Naive thymus-derived CD8-positive, alpha-beta T cell (primary cell): ENCODE measurements at places on chromosomes 13 and 19.

DNA sequence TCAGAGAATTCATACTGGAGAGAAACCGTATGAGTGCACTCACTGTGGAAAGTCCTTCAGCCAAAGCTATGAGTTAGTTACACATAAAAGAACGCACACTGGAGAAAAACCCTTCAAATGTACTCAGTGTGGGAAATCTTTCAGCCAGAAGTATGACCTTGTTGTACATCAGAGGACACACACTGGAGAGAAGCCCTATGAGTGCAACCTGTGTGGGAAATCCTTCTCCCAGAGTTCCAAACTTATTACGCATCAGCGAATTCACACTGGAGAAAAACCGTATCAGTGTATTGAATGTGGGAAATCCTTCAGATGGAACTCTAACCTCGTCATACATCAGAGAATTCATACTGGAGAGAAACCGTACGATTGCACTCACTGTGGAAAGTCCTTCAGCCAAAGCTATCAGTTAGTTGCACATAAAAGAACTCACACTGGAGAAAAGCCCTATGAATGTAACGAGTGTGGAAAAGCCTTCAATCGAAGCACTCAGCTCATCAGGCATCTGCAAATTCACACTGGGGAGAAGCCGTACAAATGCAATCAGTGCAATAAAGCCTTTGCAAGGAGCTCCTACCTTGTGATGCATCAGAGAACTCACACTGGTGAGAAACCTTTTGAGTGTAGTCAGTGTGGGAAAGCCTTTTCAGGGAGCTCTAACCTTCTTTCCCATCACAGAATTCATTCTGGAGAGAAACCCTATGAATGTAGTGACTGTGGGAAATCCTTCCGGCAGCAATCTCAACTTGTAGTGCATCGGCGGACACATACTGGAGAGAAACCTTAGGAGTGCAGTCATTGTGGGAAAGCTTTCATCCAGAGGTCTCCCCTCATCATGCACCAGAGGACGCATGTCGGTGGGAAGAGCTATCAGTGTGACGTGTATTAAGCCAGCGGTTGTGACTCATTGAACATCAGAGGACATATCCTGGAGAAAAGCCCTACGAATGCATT is 16.5 kb upstream of the ZNF8 start:
- no peak for DNase-seq

DNA sequence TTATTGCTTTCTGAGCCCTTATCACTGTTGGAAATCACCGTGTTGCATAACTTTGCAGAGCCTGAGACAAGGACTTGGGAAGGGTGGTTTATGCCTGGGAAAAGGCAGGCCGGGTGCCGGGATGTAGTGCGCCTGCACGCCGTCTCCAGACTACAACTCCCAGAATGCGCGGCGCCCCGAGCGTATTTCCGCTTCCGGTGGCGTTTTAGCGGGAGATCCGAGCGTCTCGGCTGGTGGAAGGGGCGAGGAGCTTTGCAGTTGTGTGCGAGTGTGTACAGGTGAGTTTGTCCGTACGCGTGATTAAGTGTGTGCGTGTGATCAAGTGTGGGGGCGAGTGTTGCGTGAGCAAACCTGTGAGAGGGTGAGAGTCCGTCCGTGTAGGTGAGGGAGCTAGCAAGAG is 75.4 kb downstream of the PEG3 start:
- peak; percentile 4 for DNase-seq

- DNase-seq, result no peak
Measured at GRCh38 chr19:18746401-18747325, 44.4 kb downstream of the COMP start.

DNA sequence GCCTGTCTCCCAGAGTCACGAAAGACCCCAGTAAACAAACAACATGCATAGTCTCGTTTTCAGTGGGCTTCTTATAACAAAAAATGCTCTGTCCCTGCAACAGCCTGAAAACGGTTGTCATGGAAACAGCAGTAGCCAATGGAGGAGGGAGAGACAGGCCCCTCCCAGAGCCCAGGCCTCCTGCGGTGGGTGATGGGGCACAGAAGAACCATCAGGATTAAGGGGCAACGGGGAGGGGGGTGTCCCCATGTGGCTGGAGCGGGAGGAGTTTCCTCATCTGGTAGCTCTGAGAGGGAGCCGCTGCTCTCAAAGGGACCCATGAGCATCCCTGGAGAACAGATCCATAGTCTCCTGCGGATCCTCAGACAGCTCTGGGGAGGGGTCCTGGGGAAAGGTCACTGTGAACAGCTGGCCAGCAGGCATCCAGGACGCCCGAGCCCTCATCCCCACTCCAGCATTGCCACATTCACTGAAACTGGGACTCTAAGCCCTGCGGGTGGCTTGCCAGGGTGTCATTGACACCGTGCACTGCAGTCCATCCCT is 37.5 kb upstream of the PNMA8B start:
- DNase-seq, result no peak
